ENCODE measurements at places on chromosomes 11 and 22.

- no peak for DNase-seq
Observed at GRCh38 chr11:71178076-71178475, 74.3 kb downstream of the SHANK2 start.

DNA sequence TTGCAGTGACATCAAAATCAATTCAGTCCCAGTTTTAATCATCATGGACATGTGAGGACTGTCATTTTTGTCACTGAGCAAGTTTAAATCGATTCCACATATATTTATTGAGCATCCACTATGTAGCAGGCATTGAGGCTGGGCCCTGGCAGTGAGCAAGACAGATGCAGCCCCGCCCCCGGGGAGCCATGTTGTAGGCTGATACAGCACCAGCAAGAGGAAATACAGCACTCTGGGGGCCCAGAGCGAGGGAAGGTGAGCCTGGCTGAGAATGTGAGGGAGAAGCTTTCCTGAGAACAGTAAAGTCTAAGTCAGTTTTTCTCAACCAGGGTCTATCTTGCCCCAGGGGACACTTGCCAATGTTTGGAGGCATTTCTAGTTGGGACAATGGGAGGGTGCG is 108.6 kb upstream of the ASPHD2 start:
- no peak for DNase-seq

DNA sequence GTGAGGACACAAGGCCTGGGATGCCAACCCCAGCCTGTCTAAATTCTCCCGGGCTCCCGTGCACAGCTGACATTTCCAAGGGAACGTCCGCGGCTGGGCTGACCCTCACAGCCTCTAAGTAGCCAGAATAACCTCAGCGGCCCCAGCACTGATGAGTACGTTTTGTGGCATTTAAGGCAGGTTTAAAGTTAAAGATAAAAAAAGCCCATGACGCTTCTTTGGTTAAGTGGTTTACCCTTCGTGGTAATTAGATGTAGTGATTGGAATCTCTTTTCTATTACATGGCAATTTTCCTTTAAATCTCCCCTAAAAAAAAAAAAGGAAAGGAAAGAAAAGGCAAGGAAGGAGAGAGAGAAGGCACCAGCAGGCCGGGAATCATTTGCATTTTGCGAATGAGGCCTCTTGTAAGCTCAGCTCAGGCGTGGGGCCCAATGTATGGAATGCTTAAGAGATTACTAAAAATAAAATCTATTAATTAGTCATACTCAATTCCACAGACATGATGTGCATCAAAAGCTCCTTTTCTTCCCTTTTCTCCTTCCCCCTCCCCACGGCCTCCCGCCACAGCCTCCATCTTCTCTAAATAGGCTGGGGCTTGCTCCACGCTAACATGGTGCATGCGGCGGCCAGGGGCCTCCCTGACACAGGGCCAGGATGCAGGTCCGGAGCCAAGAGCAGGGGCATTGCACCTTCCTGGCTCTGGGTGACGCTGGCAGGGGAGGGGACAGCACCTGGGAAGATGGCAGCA is 44.1 kb downstream of the MACROD1 start:
- no peak for DNase-seq

GRCh38 chr11:8754241-8754640 is 71.6 kb downstream of the RPL27A start:
- DNase-seq: no peak

- DNase-seq: no peak
Observed at GRCh38 chr11:74725701-74726100, 5.5 kb downstream of the CHRDL2 start.

- no peak for DNase-seq
Observed at GRCh38 chr11:79940974-79941735, 500.3 kb upstream of the TENM4 start.

GRCh38 chr22:30362651-30363281 is 6.0 kb downstream of the CCDC157 start:
- no peak for DNase-seq

GRCh38 chr11:45076761-45077160 is 69.7 kb upstream of the PRDM11 start:
- no peak for DNase-seq

- DNase-seq: no peak
Observed at GRCh38 chr11:116357784-116358544, 414.8 kb downstream of the BUD13 start.

DNA sequence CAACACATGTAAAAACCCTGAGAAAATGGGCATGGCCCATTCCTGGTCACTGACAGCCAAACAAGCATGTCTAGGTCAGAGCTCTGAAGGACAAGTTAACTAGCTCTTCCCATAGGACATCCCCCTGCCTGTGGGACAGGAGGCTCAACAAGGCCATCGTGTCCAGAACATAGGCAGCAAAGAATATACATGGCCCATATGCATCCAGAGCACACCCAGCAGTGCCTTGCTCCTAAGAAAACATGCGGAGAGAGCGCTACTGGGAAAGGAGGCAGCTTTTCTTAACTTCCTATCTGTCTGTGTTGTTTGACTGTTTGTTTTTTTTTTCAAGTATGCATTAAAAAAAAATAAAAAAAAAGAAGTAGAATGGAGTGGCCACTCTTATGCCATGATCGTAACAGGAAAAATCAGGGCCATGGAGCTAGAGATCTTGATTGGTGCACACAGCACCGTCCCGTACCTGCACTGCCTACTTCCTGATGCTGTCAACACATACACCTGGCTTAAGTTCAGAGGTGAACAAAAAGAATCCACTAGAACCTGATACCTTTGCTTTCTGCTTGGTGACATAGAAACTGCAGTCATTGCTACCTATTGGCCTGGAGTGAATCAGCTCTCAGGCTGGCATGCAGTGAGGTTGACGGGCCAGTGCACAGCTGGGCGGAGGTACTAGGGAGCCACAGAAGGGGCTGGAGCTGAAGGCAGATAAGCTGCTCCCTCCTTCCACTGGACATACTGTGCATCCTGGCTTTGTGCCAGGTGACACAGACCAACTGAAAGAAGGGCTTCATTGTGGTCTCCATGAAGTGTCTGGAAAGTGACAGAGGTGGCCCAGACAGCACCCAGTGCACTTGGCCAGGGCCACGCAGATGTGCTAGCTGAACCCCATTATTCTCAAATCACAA is 11.9 kb downstream of the UFD1 start:
- no peak for DNase-seq

DNA sequence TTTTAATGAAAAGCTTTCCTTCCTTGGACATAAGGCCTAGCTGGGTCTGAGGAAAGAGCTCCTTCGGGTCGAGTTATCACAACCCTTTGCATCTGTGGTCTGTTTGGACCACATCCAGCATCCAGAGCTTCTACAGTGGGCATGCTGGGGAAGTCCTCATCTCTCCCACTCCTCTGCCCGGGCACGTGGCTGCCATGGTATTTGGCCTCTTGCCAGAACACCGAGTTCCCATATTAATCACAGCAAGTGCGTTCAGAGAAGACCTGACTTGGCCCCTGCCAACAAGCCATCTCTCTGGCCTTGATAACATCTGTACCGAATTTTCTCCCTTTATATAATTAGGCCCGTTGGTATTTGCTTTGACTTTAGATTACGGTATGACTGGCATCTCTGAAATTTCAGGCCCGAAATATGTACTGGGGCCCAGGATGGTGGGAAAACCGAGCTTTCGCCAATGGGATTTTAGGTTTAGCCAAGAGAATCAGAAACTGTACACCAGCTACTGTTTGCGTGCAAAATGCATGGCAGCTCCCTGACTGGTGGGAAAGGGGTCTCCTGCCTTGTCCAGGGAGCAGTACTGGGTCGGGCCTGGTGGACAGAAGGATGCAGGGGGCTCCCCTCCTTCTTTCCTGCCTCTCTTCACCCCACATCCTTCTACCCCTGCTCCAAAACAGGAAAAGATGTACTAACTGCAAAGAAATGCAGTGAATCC is 90.0 kb downstream of the MICAL2 start:
- no peak for DNase-seq

Measured in cortex of kidney (tissue), 1 donor.